Caco-2 (cell line): ENCODE measurements at places on chromosomes 4 and X. TPM values are rescaled to one million over a fixed set of nuclear protein-coding genes. Genes with fewer than 3 reads are reported as not detected.

DNA sequence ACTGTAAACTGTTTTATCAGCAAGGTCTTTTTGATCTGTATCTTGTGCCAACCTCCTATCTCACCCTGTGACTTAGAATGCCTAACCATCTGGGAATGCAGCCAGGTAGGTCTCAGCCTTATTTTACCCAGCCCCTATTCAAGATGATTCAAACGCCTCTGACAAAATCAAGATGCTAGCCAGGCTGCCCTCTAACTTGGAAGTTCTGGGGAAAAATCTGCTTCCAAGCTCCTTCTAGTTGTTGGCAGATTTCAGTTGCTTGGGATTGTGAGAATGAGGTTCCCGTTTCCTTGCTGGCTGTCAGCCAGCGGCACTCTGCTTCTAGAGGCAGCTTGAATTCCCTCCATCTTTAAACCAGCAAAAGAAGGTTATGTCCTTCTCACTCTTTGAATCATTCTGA, 34.7 kb downstream of the LUZP4 start:
- H3K4me3 ChIP-seq, result no peak overlapping the region
- DNase-seq, result no peak
- no peaks in the 10 kb centered on the region for H3K36me3 ChIP-seq
- H3K27me3 ChIP-seq, result no peaks in the 10 kb centered on the region
- H3K4me1 ChIP-seq, result no peaks in the 10 kb centered on the region

DNA sequence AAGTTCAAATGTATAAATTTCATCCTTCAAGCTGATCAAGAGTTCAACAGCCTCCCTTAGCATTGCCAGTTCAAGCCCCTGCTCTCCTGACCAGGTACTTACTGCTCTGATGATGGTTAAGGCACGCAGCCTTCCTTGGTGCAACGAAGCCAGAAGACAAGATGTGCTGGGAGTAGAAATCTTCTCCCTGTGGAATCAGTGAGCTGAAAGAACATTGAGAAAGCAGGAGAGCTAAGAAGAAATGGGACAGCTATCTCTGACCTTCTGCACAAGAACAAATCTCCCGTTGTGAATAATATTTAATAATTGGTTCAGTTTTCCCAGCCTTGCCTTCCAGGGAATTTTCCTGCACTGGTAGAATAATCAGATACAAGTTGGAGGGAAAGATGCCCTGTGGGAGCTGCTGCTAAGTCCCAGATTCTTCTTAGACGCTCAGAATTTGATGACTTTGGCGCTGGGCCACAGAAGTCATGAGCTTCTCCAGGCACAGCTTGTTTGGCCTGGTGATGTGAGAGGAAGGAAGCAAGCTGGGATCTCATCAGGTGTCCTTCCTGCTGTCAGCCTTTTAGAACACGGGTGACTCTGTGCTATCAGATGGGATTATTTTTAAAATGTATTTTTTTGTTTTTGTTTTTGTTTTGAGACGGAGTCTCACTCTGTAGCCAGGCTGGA, 77.8 kb downstream of the CD38 start:
- H3K36me3 ChIP-seq, result no peaks in the 10 kb centered on the region
- H3K4me3 ChIP-seq, result no peak overlapping the region
- no peaks in the 10 kb centered on the region for H3K4me1 ChIP-seq
- H3K27me3 ChIP-seq, result no peaks in the 10 kb centered on the region
- no peak overlapping the region for H3K27ac ChIP-seq

DNA sequence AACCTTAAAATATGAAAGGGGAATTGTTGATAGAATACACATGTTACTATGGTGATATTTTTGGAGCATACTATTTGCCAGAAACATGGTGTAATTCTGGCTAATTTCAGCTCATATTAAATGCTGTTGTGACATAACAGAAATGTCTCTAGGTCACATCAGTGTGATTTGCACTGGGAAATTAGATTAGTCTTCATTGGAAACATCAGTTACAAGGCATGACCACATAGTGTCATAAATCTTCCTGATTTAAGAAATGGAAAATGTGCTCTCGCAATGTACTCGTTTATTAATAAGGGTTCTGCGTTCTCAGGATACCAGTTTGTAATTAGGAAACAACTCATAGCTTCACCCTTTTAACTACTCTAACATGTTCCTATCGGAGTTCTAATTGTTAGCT, 72.9 kb upstream of the GYPA start:
- H3K27me3 ChIP-seq, result no peaks in the 10 kb centered on the region
- no peak overlapping the region for H3K27ac ChIP-seq

Gene ADD1
- 222 and 242 TPM in 2 replicates for total RNA-seq

Gene TLL1
- 14.2 and 16.2 TPM in 2 replicates for total RNA-seq

Gene EDNRA
- total RNA-seq, result 0.58 and 0.73 TPM in 2 replicates

Gene TEC
- total RNA-seq, result 2.0 and 2.2 TPM in 2 replicates

Gene MED14
- 42.6 and 44.0 TPM in 2 replicates for total RNA-seq
